ENCODE measurements at places on chromosomes 4 and X.

DNA sequence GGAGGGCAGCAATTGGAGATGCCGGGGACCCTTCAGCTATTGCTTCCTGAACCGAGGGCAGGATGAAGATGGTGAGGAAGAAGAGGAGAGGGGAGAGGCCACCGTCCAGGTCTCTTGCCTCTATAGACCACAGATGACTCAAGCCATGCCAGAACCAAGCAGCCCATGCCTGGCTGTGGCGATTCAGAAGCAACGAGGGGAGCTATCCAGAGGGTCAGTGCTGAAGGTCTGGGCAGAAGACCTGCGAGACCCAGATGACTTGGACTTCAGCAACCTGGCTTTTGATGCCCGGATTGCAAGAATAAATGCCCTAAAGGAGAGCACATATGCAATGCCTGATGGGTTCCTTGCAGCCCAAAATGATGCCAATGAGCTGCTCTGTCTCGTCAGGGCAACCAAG is 70.2 kb upstream of the PRPS2 start:
- no peak for DNase-seq

GRCh38 chr4:20420916-20421602 is 169.4 kb downstream of the SLIT2 start:
- no peak for DNase-seq

- no peak for DNase-seq
Observed at GRCh38 chr4:163744861-163745260, 250.4 kb downstream of the TMA16 start.

DNA sequence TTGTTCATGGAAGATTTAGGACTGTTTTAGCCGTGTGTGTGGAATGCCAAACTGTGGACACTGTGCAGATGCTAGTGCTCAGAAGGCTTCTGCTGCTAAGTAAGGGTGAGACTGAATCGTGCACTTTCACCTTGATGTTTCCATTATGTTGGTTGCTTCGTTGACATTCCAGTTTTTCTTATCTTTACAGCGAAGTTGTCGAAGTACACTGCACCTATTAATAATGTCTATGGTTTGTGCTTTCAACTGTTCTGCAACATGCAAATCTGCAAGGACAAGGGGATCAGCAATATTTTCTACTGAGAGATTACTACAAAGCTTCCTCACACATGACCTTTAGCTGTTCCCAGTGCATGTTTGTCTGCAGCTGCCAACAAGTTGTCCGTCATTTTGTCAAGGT is 67.7 kb downstream of the UGT2A3 start:
- DNase-seq = no peak

DNA sequence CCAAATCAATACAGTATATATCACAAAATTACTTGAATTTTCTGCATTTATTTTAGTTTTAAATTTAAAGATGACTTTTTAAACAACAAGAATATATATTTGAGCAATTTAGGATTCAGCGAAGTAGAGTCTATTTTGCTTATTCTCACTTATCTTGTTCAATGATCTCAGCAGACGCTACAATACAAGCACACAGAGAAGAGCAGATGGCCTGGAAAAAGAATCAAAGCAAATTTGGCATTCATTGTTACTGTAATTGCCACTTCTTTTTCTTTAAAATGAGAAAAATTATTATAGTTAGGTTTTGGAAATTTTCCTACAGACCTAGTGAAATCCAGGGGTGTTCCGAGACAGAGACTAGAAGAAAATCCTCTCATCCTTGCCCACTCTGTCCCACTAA is 57.5 kb downstream of the NPY1R start:
- no peak for DNase-seq

Measured in RCC 7860 (cell line).